ENCODE measurements at places on chromosomes 16 and 17.
A peak's percentile ranks its signal among the peaks of the same experiment; 100 is the strongest.

DNA sequence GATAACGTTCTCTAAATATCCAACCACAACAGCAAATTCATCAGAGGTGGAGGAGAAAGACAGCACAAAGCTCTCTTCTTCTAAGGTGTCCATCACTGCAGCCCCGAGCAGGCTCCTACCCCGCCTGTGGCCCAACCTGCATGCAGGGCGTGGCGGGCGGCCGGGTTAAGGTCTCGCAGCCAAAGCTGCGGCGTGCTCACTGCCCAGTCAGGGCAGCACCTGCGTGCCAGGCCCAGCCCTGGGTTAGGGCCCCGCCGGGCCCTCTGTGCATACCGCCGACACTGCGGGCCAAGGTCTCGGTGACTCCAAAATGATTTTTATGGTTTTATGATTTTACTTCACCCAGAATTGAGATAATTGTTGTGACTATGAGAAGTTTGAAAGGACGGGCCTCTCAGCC lies 57.8 kb downstream of the FOXK2 start:
- no peak for DNase-seq

DNA sequence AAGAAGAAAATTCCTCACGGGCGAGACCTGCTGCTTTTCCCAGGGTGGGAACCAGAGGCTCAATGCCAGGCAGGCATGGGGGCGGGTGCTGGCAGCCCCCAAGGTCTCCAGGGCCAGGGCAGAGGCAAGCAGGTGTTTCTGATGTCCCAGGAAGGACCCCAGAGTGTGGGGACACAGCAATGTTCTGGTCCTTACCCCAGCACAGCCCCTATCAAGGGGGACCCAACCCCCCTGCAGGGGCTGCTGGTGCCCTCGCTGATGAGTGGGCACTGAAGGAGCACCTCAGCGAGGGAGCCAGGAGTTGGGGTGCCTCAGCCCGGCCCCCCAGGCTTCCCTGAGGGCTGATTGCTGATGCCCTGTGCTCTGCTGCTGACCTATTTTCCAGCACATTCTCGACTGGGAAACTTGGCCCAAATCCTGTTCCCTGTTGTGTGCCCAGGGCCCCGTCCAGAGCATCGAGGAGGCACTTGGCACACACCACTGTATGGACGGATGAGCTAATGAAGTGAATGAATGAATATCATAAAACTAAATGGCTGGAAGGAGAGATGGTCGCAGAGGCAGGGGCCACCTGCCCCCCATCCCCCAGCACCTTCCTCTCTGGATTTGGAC lies 2.8 kb downstream of the DBNDD1 start:
- DNase-seq, result no peak

DNA sequence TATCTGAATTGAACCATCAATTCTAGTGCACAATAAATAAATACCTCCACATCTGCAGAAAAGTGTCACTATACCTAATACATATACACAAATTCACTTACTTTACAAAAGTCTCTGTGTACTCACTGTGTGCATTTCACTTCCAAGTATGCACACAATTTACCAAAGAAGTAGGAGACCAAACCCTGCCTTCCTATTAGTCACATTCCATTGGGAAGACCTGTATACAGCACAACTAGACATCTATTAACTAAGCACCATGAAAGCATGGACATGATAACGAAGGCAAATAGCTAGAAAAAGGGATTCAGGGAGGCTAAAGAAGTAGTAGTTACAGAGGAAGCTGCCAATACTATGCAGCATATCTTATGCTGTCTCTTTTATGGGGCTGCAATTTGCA lies 139.5 kb downstream of the SNX11 start:
- no peak for DNase-seq

DNA sequence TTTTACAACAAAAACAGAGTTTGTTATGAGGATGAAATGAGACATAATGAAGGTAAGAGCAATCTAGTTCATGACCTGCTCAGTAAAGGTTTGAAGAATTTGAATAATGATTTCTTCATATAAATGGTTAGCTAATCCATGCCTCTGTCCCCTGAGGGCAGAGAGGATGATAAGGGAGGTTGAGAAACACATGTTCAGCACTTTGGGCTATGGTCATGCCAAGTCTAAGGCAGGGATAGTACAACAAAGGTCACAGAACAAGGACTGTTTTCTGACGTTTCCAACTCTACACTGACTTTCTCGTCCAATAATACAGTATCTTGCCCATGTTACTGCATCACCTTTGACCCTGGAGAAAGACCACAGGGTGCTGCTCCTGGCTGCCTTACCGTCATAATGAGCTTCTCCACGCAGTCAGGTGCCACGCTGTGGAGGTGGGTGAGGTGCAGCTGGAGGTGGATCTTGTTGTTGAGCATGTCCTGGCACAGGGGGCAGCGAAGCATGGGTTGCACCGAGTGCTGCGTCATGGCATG lies 236.7 kb downstream of the ZFHX3 start:
- DNase-seq, result no peak

- DNase-seq, result no peak
These were observed 2.0 kb downstream of the SIAH1 start for GRCh38 chr16:48383009-48383876.

DNA sequence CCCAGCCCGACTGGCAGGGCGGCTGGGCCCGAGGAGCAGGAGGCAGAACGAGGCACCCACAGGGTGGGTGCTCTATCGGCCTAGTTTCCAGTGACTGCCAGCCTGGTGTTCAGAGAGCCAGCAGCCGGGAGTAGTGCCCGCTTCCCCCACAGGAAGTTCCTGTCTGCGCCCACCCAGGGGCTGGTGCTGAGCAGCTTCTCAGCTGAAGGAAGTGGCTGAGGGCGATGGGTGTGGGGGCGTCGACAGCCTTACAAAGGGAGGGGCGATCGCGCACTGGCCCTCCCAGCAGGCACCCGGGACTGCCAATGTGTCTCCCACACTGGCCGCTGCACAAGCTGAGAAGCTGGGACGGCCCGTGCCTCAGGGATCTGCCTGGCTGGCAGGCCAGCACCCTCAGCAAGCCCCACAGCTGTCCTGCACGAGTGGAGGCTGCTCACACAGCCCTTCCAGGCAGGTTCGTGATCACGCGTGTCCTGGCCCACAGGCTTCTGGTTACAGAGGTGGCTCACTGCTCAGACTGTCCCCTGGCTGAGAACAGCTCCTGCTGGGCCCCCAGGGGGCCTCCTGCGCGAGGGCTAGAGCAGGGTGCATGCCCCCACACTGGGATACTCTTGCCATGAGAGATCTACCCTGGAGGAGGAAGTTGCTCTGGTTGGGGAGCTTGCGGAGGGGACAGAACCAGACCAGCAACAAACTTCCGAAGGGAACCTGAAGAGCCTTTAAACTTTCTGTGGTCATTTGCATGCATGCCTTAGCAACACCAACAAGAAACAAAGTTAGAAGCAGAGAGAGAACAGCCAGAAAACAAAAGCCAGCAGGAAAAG lies 2.5 kb downstream of the RNF166 start:
- DNase-seq, result peak; percentile 23

DNA sequence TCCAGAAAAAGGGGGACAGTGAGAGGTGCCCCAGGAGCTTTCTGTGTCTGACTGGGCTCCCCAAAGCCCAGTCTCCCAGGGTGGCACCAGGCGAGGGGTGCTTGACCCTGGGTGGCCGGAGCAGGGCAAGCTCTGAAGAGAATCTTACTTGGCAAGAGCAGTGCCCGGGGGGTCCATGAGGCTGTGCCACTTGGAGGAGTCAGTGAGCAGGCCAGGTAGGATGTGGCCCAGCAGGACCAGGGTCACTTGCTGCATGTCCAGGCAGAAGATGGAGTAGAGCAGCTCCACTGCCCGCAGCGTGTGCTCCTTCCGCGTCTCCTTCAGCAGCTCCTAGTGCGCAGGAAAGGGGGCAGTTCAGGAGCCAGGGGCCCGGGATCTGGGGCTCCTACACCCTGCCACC lies 7.3 kb downstream of the CSF3 start:
- DNase-seq, result no peak

DNA sequence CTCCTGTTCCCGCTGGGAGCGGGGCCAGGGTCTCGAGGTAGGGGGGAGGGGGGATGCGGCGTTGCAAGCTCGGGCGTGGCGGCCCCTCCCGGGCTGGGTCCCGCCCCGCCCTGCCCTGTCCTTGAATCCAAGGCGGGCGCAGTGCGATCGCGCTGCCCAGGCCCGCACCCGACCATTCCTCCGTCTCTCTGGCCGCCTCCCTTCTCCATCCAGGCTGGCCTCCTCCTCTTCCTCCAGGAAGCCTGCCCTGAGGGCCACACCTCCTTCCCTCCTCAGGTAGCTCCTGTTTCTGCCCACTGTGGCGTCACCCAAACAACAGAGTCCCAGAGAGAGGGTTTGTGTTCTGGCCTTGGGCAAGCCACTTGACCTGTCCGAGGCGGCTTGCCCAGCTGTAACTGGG lies 43.0 kb upstream of the TAC4 start:
- no peak for DNase-seq

DNA sequence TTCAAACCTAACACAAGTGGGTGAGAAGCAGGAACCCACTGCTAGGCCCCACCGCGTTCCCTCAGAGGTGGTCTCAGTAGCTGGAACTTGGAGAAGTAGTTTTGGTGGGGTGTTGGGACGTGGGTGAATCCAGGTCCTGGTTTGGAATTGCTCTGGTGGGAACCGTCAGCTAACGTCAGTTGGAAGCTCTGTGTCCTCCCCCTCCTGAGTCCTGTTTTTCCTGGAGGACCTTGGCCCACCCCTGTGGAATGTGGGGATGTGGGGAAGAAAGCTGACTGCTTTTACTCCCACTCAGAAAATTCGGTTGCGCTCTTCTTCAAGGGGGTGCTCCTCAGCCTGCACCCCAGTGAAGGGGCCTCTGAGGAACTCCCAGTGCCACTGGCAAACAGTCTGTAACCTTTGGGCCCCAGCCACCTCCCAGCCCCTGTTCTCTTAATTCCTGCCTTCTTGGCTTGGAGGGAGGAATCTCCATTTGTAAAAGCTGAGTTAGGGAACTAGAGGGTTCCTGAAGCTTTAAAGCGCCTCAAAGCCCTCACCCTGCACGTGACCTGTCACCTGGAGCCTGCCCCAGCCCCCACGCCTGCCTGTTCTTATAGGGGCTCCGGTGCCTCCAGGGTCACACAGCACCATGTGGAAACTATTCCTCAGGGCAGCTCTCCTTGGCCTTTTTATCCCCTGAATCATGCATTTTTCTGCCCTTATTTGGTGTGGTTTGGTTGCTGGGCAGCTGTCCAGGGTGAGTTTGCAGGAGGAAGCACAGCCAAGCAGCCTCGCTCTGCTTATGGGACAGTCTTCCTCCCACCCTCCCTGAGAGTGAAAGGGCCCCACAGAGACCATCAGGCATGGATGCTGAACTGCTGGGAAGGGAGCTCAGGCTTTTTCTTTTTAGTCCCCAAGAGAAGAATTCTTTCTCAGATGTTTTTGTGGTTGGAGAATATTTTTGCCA lies 16.2 kb upstream of the NAGLU start:
- DNase-seq, result peak; percentile 75

GRCh38 chr17:64412944-64413381 lies 22.3 kb upstream of the PECAM1 start:
- DNase-seq, result no peak

- no peak for DNase-seq
These were observed 38.3 kb downstream of the CCDC182 start for GRCh38 chr17:57706761-57707160.

GRCh38 chr17:78933959-78934568 lies 8.9 kb upstream of the TIMP2 start:
- DNase-seq, result peak; percentile 79

DNA sequence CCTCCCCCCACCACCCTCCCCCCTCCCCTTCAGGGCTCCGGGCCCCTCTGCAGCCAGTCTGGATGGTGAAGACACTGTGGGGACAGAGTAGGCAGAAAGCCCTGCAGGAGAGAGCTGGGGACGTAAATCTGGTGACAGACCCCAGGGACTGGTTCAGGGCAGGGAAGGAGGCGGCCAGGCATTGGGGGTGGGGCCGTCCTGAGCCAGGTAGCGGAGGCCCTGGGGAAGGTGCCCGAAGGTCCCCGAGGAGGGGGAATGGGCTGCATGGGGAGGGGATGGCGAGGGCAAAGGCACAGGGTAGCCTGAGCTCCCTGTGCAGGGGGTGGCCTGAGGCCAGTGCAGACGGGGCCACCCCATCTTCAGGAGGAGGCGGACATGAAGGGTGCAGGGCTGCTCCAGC lies 26.3 kb upstream of the CACNA1H start:
- no peak for DNase-seq

GRCh38 chr17:44308865-44309264 lies 464 bp downstream of the RUNDC3A start:
- peak; percentile 54 for DNase-seq

GRCh38 chr17:33647956-33648355 lies 354.9 kb upstream of the ASIC2 start:
- DNase-seq, result no peak

DNA sequence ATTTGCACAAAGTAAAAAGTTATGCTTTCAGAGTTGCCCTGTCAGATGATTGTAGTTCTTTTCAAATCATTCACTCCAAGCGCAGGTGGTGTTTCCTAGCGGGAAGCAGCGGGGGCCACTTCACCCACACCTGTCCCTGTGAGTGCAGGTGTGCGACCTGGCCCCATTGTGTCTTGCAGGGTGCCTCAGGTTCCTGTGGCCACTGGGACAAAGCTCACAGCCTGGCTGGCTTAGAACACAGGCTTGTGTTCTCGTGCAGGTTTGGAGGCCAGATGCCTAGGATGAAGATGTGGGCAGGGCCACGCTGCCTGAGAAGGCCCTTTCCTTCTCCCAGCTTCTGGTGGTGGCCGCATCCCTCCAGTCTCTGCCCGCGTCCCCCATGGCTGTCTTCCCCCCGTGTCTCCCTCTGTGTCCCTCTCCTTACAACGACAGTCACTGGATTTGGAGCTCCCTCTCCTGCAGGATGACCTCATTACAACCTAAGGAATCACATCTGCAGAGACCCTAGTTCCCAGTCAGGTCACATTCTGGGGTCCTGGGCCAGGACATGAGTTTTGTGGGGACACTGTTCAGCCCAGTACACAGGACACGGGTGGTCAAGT lies 90.5 kb downstream of the NPIPB11 start:
- DNase-seq, result no peak

- DNase-seq, result no peak
These were observed 11.0 kb upstream of the RBFOX1 start for GRCh38 chr16:7321661-7322060.

DNA sequence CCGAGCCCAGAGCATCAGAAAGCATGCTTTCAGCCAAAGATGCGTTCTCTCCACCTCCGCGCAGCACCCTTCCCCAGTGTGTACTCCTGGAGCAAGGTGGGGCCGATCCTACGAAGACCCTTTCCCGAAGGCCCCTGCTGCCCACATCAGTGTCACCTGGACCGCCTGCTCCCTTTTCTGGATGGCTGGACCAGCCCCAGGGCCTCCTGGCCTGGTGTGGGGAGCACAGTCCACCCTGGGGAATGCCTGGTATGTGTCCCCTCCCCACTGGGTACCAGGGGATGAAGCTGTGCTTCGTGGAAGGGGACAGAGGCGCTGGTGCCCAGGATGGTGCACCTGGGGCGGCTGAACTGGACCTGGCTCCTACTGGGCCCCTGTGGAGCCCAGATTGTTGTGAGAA lies 173.8 kb downstream of the SEC14L1 start:
- DNase-seq, result no peak

GRCh38 chr17:46038414-46038813 lies 39.4 kb downstream of the STH start:
- no peak for DNase-seq

All from hypothalamus (tissue), 51 donors.